T-helper 17 cell (primary cell): ENCODE measurements at places on chromosomes 1 and 21. TPM values are rescaled to one million over a fixed set of nuclear protein-coding genes. Genes with fewer than 3 reads are reported as not detected.

The LCE2A gene
- total RNA-seq, result not detected

DNA sequence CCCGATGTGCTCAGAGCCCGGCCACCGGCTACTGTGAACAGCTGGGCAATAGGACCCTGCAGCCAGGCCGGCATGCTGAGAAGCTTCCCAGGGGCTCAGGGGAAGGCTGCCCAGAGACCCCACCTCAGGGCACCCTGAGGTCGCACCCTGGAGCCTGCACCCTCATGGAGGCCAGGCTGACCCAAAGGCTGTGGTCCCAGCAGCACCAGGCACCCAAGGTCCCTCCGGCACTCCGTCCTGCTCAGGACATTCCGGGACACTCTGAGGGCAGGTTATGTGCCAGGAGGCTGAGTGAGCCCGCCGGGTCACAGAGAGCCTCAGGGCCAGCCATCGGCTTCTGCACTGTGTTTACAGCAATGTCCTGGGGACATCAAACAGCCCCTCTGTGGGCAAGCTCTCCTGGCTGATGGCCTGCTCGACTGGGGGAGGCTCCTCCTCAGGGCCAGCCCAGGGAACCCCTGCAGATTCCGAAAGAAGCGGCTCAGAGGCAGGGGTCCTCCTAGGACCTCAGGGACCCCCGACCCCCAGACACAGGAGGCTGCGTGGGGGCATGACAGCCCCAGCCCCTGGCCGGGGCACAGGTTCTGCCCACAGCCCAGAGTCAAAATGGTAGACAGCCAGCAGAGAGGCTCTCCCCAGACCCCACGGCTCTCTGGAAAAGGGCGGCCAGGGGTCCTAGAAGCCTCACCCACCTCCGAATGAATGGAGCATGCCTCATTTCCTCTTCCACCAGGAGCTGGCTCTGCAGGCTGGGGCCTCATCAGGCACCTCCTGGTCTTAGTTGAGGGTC, 8.2 kb downstream of the SLC19A1 start:
- DNase-seq, result peak; percentile 9

DNA sequence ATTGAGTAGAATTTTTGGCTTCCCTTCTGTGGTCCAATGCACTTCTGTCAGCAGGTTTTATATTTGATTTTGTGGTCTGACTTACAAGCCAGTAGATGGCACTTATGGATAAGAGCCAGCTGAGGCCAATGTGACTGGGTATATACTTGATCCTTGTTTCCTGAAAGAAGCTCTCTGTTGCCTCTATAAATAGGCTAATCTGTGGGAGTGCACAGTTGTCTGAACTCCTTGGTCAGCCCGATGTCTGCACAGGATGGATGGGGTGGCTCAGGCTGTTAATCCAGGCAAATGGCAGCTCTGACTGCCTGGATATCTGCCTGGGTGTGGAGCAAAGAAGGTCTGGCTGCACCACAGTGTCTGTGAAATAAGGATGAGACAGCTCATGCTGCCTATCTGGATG, 1183.7 kb upstream of the PRMT6 start:
- no peak for DNase-seq

The LENEP gene
- not detected for total RNA-seq

The TNFRSF14 gene
- total RNA-seq, result 179 TPM

GRCh38 chr21:26050857-26051256, 119.7 kb downstream of the APP start:
- no peak for DNase-seq

DNA sequence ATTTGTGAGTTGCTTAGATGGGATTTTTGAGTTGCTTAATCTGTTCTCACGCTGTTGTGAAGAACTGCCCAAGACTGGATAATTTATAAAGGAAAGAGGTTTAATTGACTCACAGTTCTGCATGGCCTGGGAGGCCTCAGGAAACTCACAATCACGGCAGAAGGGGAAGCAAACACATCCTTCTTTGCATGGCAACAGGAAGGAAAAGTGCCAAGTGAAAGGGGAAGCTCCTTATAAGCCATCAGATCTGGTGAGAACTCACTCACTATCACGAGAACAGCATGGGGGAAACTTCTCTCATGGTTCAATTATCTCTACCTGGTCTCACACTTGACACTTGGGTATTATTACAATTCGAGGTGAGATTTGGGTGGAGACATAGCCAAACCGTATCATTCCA, 10.3 kb downstream of the CLIC6 start:
- DNase-seq, result no peak

DNA sequence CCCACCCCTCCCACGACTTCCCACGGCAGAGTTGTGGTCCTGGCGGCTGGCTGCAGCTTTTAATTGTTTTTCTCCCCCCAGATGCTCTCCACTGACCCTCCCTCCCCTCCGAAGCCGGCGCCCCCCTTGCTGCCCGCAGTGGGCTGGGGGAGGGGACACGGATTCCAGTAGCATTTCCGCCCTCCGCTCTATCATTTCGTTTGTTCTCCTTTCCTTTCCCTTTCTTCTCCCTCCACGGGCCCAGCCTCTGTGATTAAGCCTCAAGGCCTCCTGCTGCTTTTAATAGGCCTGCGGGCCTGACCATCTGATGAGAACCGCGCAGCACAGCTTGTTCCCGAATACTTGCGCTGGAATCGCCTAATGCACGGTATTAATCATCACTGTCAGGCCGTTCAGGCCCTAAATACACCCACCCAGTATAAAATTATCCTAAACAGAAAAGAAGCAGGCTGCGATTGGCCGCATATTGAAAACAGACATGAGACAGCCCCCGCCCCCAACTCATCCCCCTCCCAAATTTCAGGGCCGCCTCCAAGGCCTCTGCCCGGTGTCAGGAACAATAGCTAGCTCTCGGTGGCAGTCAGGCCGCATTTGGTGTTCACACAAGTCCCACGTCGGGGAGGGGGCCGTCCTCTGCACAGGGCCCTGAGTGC, 102.0 kb upstream of the ARHGEF16 start:
- no peak for DNase-seq

DNA sequence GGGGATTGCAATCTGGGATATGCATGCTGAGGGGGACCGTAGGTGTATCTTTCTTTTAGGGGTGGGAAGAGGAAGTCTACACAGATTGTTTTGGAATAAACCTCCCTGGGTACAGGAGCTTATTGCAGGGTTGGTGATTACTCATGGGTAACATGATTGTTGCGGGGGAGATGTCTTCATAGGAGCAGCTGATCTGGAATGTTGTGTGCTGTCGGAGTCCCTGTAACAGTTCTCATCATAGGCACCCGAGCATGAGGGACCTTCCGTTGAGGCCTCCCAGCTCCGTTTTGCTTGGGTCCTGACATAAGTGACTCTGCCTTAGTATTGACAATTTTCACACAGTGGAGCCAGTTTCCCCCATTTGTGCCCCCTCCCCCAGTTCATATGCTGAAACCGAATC, 4.2 kb upstream of the PRXL2B start:
- no peak for DNase-seq

The ZSWIM5 gene
- total RNA-seq, result 1.6 TPM

DNA sequence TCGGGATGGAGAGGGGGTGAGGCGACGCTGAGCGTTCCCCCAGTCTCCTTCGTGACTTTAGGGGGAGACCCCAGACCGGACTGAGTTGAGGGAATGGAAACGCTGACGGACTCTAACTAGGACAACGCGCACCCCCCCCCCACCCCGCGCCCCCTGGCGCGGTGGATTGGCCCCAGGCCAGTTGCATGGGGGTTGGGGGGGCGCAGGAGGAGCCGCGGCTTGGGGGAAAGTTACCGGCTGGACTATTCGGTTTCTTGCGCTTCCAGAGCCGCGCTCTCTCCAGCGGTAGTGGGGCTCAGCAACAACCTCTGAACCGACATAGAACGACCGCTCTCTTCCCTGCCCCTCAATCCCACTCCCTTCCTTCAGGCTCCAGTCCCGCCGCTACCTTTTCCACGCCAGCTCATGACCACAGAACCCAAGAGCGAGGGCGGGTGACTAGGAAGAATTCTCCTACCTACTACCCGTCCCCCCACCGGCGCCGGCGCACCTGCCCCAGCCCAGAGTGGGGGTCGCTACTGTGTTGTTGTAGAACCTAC, 694 bp downstream of the ZBTB7B start:
- DNase-seq, result no peak

The FOXD3 gene
- not detected for total RNA-seq

- DNase-seq, result no peak
These were observed 46.3 kb downstream of the DAB1 start for GRCh38 chr1:57377339-57378139.
